ENCODE measurements at places on chromosomes 5 and 9.
A peak's percentile ranks its signal among the peaks of the same experiment; 100 is the strongest.

- DNase-seq, result no peak
Measured at GRCh38 chr5:68027519-68027918, 188.0 kb upstream of the PIK3R1 start.

DNA sequence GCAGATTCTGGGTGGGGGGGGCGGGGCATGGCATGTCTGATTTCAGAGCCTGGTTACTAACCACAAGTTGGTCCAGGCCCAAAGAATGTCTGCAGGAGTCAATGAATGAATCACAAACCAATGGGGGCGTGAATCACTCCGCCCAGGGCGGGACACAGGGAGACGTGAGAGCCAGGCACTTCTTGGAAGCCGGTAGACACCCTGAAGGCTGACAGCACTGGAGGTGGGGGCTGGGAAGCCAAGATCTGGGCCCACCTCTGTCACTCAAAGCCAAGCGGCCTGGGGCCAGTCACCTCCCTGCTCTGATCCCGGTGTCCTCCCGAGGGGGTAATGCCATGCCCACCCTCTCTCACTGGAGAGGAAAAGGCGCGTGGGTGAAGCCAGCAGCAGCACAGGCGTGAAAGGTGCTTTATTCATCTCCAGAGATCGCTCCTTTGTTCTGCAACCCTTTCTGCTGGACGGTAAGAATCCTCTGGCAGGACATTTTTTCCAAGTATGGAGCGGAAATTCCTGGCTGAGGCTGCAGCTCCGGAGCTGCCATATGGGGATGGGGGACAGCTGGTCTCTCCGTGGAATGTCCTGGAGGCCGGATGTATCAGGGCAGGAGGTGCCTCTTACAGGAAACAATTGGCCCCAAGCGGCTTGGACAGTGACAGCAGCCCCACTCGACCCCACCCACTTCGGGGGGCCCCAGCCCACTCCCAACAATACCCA, 85.0 kb downstream of the STK10 start:
- DNase-seq, result no peak

GRCh38 chr9:22053178-22053577, 44.1 kb upstream of the CDKN2B start:
- DNase-seq, result no peak

DNA sequence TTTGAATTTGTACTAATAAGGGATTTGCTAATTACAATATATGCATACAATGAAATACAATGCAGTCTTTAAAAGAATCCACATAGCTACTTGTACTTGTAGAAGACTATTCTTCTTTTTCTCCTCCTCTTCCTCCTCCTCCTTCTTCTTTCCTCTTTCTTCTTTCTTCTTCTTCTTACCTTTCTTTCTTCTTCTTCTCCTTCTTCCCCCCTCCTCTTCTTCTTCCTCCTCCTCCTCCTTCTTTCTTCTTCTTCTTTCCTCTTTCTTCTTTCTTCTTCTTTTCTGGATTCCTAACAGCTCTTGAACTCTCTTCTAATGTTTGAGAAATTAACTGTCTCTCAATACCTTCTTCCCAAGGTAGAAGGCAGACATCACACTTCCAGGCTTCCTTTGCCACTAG, 29.3 kb upstream of the FSTL4 start:
- DNase-seq, result no peak

DNA sequence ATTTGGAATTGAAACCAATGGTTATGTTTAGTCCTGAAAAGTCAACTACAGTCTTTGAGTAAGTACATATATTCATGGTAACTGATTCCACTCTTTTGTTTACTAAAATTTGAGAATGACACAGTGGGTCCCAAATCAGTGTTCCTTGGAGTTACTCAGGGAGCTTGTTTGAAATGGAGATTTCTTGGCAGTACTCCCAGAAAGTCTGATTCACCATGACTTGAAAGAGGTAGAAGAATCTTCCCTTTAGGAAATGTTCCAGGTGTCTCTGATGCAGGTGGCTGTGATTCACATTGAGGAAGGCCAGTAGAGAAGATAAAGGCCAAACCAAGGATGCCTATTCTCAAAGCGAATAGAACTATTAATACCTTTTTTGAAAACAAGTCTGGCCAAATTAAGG, 1078.3 kb downstream of the CDH12 start:
- no peak for DNase-seq

GRCh38 chr5:130227699-130228098, 323.4 kb downstream of the CHSY3 start:
- DNase-seq, result no peak

GRCh38 chr5:126677121-126677520, 76.4 kb downstream of the PHAX start:
- DNase-seq, result no peak

GRCh38 chr5:175211956-175212756, 231.8 kb downstream of the DRD1 start:
- no peak for DNase-seq

DNA sequence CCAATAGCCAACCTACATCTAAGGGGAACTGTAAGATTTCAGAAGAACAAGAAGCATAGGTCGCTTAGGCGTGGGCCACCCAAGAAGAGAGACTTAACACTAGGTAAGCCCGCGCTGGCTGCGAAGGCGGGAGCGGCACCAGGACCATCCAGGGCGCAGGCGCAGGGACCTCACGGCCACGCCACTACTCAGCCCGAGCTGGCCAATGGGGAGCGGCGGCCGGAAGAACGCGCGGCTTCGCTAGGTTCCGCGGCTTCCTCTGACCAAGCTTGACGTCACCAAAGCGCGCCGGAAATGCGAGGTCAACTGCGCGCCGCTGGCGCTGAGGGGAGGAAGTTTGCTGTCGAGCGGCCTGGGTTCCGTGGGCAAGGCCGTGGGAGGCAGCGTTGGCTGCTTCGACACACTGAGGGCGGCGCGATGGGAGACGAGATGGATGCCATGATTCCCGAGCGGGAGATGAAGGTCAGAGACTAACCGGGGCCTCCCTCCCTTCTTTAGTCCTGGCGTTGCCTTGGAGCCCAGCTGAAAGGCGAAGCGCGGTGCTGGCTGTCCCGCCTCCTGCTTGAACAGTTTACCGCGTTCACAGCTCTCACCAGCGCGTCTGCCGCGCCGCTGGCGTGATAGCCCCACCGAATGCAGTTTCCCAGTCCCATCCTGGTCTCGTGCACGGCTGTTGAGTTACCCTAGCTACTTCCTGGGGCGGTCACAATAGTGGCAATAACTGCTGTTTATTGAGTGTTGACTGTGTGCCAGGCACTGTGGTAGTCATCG, at the start of gene NUP214:
Gene NUP214 (plus strand): TSS at position 299 of the 771 bp plus-strand sequence. CDS start 119 bp downstream, at position 418.
- DNase-seq, result peak; percentile 99

GRCh38 chr9:83978992-83979811, 813 bp downstream of the HNRNPK start:
- DNase-seq, result peak; percentile 82

DNA sequence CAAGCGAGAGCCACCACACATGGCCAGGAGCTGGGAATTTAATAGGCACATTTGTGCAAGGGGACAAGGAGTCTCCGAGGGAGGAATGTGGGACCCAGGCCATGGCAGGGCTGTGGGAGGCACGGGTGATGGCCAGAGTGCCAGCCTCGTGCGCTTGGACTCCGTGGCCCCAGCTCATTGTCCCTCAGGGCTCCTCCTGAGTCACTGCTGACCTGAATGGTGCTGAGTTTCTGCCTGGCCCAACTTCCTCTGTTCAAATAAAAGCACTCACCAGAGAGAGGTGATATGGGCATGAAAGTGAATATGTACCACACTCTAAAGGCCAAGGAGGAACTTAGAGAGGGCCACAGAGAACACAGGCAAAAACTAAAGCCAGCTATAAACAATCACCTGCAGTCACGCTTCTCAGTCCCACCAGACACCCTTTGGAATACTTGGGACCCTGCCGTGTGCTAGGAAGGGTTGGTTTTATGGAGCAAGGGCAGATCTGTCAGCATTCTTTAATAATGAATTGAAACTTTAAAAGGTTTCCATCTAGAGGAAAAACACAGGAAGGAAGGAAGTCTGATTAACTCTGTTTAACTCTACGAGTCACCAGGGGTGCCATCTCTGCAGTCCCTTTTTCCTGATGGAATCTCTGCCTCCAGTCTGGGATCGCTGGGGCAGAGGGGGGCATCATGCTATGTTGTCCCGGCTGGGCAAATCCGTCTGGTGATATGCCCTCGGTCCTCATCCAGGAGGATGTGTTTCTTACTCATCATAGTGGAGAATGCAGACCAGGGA, 25.1 kb upstream of the UBE2QL1 start:
- no peak for DNase-seq

- DNase-seq, result no peak
Measured at GRCh38 chr5:72878854-72879253, 62.4 kb downstream of the TNPO1 start.

- no peak for DNase-seq
Measured at GRCh38 chr9:137606005-137606621, 627 bp downstream of the ARRDC1 start.

DNA sequence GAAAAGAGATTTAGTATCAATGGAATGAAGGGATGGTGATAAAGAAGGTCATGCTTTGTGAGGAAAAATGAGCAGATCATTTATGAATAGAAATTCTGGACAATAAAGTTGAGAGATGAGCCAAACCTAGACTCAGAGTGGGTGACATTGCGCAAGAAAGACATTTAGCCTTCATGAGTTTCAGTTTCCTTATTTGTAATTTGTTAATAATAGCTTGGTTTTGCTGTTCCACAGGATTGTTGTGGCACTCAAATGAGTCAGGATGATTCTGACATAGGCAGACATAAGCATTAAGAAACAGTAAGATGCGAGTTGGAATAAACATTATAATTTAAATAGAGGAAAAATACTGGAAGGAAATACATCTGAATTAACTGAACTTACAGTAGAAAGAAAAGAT, 34.8 kb downstream of the ITGA2 start:
- DNase-seq, result no peak

Measured in T-helper 2 cell treated with Interferon-gamma antibody and Interleukin-4, amounts not matched to agents 5 μg/mL and 100 μg/mL, for 36 hours (primary cell).